ENCODE measurements at places on chromosomes 5 and 9.
A peak's percentile ranks its signal among the peaks of the same experiment; 100 is the strongest.

- no peak for DNase-seq
These were observed 627.9 kb upstream of the RORB start for GRCh38 chr9:73869264-73869663.

GRCh38 chr5:151897020-151897552 lies 27.6 kb downstream of the GLRA1 start:
- DNase-seq, result no peak

- no peak for DNase-seq
These were observed 236.1 kb upstream of the CDH12 start for GRCh38 chr5:23089286-23089685.

DNA sequence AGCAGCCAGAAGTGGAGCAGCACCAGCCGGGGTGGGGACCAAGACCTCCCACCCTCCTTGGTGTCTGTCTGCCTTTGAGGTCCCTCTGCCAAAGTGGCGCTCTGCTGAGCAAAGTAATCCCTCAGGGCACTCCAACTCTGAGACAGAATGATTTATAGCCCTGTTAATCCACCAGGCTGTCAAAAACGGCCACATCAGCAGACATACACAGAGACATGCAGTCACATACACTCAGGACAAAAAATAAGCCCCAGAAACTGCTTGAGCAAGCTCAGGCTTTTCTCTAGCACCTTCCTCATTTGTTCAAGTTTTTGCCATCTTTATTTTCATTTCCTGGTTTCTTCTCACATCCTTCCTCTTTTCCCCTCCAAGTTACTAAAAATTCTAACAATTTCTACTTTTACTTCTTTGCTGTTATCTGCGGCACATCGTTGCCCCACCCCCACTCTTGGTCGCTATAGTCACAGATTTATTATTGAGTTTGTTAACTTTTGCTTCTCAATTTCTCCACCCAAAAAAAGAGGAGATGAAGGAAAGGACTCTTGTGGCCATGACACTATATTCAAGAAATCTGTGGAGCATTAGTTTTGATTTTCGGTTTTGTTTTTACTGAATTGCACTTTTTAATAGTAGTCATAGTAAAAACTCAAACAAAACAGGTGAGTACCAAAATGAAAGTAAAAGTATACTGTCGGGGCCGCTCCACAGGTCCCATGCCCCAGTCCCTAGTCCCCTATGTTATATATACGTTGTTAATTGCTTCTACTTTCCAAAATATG lies 17.4 kb upstream of the ADRB2 start:
- DNase-seq, result no peak

DNA sequence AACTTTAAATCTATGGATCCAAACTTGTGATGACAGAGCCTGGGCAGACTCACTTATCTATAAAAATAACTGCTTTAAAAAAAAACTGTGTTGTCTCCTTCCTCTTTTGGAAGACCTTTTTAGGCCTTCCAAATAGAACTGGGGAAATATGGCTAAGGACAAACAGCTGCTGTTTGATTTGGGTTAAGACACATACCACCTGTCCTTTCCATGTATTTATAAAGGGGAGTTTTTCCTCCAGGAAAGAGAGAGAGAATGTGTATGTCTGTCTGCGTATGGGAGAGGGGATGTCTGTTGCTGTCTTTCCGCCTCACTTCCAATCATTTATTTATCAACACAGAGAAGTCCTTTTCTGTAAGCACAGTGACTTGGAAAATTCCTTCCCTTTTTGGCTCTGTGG lies 2.8 kb downstream of the ARHGEF37 start:
- no peak for DNase-seq

DNA sequence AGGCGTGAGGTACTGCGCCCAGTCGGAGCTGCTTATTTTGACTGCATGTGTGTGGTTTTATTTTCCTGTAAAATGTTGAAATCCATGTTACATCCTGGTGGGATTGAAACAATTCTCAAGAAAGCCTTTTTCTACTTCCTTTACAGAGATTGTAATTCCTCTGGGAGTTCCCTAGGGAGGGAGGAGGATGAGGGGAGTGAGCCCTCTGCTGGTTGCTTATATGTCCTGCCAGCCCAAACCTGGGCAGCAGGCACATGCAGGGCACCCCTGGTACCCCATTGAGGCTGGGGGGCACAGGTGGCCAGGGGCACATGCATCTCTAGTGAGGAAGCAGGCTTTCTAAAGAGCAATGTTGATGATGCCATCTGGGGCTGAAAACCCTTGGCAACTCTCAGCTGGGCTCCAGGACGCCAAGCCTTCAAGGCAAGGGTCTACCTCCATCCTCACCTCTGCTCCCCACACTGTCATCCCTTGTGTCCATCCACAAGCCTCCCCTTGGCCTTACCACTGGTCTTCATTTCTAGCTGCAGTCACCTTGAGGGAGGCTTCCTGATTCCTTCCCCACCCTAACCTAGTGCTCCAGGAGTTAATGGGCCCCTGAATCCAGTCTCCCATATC lies 84.7 kb upstream of the TNFSF8 start:
- peak; percentile 33 for DNase-seq

DNA sequence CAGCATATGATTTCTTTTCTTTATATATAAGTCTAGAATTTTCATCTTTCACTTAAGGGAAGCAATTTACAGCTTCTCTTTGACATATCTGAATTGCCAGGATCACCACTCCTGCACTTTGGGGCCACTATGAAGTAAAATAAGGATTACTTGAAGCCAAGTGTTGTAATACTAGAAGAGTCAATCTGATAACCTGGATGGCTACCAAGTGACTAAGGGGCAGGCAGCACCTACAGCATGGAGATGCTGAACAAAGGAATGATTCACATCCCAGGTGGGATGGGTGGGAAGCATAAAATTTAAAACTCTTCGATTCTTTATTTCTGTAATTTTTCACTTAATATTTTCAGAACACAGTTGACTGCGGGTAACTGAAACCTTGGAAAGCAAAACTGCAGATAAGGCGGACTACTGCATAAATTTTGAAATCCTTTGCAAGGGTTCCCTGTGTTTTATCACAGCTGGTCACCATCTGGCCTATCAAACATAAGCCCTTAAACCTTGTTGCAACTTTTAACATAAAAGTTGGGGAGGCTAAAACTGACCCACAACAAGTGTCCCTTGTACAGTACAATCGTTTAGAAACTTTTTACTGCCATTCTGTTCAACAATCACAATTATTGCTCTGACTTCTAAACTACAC lies 31.2 kb downstream of the NR3C1 start:
- no peak for DNase-seq

GRCh38 chr9:92008041-92008440 lies 58.0 kb upstream of the ROR2 start:
- DNase-seq, result no peak

- no peak for DNase-seq
These were observed 169.3 kb downstream of the OLFM1 start for GRCh38 chr9:135256581-135257354.

DNA sequence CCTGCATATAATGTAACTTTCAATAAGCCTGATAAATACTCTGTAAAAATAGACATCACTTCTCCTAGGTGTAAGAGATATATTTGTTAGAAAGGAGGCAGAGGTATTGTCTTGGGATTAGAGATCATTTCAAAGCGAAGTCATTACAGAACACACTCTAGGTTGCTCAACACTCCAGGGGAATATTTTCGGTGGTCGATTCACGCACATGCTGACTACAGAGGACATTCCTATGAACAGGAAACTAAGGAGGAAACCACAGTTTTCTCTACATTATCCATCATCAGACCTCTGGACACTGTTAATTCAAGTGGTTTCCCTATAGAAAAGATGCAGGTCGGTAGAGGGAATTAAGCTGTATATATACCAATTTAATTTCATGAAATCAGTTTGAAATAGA lies 370.0 kb downstream of the NDUFS4 start:
- DNase-seq, result no peak

DNA sequence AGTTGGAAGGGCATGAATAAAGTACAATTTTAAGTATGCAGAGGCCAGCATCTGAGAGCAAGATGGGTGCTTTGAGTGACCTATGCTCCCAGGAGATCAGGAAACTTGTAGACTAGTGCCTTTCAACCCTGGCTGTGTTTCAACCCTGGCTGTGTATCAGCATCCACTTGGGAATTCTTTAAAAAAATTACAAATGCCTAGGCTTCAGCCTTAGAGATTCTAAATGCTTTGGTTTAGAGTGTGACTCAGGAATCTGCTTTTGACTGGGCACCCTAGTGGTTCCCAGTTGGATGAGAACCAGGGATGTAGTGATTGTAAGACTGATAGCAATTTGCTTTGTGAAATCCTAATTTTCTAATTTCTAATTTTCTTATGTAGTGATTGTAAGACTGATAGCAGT lies 65.6 kb downstream of the RALGPS1 start:
- DNase-seq, result peak; percentile 20

DNA sequence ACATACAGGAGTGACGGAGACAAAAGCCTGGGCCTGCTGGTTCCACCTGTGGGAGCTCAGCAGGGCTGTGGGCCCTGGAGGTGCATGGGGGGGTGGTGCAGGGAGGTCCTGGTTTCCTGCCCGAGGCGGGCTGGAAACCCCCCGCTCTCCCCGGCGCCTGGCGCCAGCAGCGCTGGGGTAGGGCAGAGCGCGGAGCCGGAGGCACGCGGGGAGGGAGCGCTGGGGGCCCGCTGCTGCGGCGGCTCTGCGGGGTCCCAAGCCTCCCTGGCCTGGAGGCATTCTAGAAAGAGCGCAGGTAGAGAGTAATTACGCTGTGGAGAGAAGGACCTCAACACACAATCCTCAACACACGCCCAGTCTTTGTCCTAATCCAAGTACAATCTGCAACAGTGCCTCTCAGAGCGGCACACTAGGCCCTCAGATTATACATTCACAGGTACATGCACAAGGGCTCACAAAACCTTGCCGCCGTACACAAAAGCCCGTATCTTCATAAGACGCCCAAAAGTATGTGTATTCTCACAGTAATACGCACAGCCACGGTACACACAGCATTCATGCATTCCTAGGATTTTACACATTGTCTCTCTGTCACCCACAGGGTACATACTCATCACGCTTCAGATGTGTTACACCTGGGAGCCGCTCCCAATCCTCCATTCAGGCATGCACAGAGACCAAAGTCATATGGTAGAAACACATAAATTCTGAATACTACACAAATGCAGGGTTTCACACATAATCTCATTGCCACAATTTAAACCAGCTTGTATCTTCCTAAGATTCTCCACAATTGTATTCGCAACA lies 2.1 kb upstream of the HAND1 start:
- no peak for DNase-seq

GRCh38 chr5:94778732-94779131 lies 160.3 kb downstream of the SLF1 start:
- DNase-seq, result no peak

- DNase-seq, result peak; percentile 62
These were observed 14.4 kb upstream of the SCGB3A1 start for GRCh38 chr5:180605554-180606214.

DNA sequence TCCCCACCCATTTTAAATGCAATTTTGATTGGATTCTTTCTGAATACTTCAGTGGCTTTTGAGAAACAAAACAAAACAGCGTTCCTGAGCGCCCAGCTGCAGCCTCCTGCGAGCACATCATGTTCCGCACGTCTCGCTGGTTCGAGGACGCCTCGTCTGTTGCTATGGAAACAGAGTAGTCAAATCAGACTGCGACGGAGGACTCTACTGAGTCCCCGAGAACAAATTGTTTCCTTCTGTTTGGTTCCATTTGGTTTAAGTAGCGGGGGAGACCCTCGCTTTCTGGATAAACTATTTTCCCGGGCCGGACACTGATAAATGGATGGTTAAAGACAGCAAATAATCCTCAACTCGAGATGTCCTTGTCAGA lies 69.0 kb downstream of the SLC28A3 start:
- DNase-seq, result peak; percentile 95

DNA sequence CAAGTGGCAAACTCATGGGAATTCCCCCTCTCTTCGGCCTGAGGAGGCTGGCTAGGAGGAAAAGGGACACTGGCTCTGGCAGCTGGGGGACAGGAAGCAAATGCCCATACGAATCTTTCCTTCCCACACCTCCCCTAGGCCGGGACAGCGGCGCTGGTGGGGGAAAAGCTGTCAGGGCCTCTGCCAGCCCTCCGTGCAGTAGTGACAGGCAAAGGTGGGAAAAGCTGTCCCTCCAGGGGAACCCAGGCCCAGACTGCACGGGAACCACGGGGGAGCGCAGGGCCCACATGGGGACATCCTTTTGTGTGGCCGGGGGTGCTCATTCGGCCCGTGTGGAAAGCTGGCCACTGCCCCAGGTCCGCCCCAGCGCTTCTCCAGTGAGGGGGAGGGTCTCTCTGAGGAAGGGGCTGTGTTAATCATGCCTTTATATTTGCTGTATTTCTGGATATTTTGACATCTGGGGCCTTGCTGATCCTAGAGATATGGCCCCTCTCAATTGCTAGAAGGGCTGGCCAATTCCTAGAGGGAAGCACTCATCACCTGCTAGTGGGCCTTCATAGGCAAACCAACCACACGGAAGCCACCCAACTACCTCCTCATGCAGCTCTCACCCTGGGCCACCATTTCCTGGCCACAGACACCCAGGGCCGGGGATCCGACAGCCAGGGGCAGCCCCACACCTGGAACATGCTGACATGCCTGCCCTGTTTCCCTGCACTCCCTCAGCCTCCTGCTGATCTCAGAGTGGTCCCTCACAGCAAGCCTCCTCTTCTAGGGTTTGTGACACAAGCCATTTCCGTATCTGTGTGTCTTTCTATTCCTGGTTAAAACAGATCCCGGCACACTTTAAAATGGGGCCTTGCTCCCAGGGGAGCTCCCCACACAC lies 138.8 kb downstream of the ROR2 start:
- no peak for DNase-seq

- no peak for DNase-seq
These were observed 6.6 kb upstream of the CEMIP2 start for GRCh38 chr9:71774920-71775319.

DNA sequence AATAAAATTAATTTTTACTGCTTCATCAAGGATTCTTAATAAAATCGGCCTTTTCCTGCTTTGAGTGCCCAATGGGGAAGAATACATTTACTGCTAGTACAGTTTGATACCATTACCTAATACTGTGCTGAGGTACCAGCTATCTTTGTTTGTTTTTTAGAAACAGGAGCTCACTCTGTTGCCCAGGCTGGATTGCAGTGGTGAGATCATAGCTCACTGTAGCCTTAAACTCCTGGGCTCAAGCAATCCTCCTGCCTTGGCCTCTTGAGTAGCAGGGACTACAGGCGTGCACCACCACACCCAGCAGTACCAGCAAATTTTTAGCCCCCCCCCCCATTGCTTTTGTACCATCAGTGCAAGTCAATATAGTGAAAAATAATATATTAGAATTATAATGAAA lies 13.6 kb upstream of the ANKHD1 start:
- no peak for DNase-seq

GRCh38 chr9:127496974-127497373 lies 45.7 kb downstream of the LRSAM1 start:
- no peak for DNase-seq
